ENCODE measurements at places on chromosomes 5 and 9.

- DNase-seq = no peak
Measured at GRCh38 chr9:127940593-127940992, 2.9 kb upstream of the DPM2 start.

DNA sequence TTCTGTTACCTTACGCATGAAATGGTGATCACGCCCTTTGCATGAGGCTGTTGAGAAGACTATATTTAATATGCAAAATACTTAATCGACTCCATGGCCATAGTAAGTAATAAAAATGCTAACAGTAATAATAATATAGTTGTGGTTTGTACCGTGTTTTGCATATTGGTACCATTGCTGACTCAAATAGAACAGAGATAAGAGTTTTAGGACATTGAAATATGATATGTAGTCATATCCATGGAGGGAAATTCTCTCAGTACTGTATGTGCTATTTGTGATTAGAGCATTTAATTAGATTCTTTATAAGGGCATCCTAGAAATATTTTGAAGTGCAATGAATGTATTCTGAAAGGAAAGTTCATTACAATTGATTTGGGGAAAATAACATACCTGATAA lies 41.9 kb downstream of the CFAP90 start:
- no peak for DNase-seq

DNA sequence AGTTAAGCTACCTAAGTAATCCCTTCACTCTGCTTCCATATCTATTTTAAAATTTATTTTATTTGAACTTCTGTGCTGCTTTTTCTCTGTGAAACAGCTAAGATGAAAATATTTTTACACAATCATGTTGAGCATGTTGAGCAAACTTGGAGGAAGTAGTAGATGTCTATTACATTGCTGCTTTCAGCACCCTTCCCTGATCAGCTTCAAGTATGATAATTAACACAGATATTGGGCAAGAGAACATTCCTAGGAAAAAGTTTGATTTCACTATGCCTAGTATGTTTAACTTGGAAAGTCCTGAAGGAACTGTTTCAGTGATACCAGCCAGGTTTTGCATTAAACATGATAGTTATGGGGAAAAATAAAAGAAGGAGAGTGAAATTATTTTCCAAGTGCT lies 283.6 kb downstream of the ELAVL2 start:
- no peak for DNase-seq

DNA sequence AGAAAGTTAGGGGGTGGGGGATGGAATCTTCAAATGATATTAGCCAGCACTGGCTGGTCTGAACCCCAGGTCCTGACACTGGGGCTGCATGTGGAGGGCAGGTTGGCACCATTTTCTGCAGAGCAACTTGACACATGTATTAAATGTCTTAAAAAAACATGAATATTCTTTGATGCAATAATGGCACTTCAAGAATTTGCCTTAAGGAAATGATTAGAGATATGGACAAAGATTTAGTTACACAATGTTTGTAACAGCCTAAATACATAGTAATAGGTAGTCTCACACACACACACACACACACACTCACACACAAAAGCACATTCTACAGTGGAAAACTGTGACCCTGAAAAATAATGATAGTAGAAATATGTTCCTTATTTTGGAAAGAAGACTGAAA lies 3.6 kb downstream of the SVEP1 start:
- no peak for DNase-seq

GRCh38 chr5:50318220-50318619 lies 122.9 kb downstream of the EMB start:
- no peak for DNase-seq

GRCh38 chr5:78953092-78953800 lies 31.9 kb downstream of the ARSB start:
- no peak for DNase-seq

DNA sequence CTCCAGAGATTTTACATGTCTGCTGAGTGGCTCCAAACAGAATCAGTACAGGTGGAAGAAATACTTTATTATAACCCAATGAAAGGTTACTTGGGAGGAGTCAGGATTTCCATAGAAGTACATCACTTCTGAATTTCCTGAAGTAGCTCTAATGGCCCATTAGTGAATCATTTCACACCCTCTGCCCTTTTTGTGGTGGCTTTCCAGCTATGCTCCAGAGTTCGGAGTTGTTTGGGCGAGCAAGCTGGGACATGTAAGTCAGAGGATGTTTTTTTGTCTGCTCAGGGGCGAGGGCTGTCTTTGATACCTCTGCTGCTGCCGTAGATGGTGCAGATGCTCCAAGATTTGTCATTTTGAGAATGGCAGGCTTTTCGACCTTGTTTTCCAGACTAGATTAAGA lies 226.1 kb downstream of the GOLPH3 start:
- no peak for DNase-seq

Data from stimulated activated CD4-positive, alpha-beta T cell treated with anti-CD3 and anti-CD28 coated beads, TNF-alpha, amount 100 ng/mL, for 48 hours (primary cell).